ENCODE measurements at places on chromosomes 11 and 22. TPM values are rescaled to one million over a fixed set of nuclear protein-coding genes. Genes with fewer than 3 reads are reported as not detected.

- DNase-seq = peak; percentile 99
These were observed 55.3 kb upstream of the GCAT start for GRCh38 chr22:37752189-37753087.

- DNase-seq = peak; percentile 83
These were observed 4.2 kb upstream of the SERPINH1 start for GRCh38 chr11:75557666-75558494.

DNA sequence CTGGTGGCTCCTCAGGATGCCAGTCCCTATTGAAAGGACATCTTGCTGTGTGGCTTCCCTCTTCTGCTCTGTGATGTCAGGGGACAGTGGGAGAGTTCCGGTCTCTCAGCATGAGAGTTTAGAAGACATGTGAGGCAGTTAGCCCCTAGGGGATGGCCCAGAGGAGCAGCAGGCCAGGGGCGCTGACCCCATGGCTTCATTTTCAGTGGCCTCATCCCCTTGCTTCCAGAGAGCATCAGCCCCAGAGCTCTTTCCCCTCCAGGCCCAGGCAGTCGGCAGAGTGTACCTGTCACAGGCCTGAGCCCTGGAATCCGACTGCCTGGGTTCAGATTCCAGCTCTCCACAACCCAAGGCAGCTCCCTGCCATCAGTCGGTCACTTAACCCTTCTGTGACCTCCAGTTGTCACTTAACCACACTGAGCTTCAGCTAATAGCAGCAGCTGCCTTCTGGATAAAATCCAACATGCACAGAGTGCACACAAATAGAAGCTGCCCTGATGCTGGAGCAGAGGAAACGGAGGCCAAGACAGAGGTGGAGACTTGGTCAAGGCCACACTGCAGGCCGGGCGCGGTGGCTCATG is 14.1 kb upstream of the LRRC10B start:
- DNase-seq = peak; percentile 26

DNA sequence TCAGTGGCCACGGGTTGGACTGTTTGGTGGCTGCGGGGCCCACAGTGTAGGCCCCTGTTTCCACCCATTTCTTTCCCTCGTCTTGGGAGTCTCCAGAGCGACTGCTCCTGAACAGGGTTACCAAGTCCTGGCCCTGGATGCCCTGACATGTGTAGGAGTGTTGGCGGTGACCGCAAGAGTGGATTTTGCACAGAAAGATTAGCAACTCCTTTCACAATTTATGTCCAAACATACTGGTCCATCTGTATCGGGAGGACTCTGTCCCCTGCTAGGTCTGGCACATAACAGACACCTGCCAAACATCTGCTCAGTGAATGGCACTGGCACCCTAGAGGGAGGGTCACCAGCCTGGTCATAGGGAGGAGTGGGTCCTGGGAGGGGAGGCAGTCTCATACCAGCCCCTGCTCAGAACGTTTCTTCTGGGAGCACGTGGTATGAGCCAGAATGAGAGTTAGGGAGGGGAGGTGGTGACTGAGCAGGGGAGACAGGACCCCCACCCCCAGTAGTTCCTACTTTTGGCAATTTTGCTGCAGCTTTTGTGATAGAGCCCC is 3.4 kb upstream of the APOA1 start:
- no peak for DNase-seq

DNA sequence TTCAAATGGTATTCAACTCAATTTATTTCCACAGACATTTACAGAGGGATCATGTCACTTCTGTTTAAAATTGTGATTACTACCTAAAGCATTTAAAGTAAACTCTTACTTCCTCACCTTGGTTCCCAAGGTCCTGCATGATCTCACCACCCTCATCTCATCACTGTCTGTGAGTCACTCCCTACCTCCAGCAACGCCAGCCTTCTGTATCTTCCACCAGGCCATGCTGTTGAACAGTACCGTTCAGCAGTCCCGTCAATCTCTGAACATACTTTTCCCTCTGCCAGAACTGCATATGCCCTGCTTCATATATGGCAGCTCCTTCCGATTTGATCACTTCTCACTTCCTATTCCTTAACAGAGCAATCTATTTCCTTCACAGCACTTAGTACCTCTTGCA is 2.0 kb downstream of the FBXO3 start:
- DNase-seq = no peak

- no peak for DNase-seq
These were observed 269.9 kb downstream of the TBC1D22A start for GRCh38 chr22:47032091-47032943.

DNA sequence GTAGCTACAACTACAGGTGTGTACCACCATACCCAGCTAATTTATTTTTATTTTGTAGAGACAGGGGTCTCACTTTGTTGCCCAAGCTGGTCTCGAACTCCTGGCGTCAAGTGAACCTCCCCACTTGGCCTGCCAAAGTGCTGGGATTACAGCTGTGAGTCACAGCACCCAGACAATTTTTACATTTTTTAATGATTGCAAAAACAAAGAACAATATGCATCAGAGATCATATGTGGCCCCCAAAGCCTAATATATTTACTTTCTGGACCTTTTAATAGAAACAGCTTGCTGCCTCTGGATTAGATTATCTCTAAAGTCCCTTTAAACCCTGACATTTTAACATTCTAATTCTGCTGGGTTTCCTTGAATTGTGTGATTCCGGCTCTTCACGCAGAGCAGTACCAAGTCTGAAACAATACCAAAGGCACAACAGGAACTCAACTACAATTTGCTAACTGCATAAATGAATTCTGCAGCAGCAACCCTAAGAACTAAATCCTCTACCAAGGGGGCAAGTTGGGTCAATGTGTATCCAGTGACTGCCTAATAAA is 25.0 kb downstream of the RAB30 start:
- DNase-seq = no peak

GRCh38 chr11:67345247-67345919 is 8.0 kb downstream of the POLD4 start:
- DNase-seq = no peak

GRCh38 chr22:45672564-45673481 is 1.2 kb downstream of the ATXN10 start:
- no peak for DNase-seq

DNA sequence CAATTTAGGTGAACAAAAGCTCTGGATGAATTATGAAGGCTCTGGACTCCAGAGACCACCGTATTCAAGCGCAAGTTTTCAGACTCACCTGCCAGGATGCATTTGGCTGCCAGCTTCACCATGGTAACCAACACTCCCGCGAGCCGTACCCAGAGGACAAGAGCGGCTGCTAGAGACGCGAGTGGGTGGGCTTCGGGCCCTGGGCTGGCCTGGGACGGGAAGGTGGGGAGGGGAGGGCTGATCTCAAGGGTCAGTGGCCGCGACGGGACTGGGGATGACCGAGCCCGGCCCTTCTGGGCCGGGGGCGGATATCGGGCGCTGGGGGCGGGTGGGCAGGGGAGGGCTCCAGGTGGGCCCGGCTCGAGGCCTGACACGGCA is 344 bp downstream of the IFT27 start:
- no peak for DNase-seq

DNA sequence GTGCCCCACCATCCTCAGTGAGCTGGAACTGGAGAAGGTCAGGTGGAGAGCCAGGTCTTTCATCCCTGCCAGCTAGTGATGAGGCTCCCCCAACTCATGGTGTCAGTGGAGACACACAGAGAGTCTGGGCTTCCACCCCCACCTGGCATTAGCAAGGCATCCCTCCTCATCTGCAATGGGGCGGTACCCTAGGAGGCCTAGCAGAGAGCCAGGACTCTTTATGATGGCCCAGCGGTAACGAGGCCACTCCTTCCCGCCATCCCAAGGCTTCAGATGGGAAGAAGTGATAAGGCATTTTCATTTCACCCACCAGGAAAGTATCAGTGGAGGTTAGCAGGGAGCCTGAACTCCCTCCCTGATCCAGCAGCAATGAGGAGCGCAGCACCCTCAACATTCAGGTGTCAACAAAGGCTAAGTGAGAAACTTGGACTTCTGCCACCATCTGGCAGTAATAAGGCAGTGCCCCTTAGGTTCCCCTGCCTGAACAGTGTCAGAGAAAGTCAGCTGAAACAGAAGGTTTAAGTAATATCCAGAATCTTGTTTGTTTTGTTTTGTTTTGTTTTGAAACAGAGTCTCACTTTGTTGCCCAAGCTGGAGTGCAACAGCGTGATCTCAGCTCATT is 40.5 kb upstream of the FBLN1 start:
- no peak for DNase-seq

DNA sequence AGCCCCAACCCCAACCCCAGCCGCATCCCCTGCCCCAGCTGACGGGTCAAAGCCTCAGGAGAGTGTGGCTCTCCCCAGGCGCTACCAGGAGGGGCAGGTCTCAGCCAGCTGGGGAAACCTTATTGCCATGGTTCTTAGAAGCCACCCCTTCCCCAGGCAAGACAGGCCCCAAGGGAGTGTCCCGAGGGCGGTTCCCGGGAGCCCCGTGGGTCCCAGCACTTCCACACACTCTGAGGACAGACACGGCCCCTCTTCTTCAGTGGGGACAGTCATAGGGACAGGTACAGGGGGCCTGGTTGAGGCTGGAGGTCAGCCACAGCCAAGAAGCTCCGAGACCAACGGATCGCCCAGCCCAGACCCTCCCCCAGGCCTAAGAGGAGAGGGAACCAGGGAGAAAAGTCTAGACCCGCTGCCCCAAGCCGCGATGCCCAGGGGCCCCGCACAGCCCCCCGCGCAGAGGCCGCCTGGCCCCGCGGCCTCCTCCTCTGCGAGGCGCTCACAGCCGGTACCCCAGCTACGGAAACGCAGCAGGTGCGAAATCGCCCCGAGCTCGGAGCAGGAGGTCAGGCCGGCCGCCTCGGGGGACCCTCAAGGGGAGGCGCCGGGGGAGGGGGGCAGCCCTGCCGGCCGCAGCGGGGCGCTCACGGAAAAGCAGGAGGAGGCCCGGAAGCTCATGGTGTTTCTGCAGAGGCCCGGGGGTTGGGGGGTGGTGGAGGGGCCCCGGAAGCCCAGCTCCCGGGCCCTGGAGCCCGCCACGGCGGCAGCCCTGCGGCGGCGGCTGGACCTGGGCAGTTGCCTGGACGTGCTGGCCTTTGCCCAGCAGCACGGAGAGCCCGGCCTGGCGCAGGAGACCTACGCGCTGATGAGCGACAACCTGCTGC is 2.6 kb downstream of the KLHDC7B start:
- DNase-seq = no peak

DNA sequence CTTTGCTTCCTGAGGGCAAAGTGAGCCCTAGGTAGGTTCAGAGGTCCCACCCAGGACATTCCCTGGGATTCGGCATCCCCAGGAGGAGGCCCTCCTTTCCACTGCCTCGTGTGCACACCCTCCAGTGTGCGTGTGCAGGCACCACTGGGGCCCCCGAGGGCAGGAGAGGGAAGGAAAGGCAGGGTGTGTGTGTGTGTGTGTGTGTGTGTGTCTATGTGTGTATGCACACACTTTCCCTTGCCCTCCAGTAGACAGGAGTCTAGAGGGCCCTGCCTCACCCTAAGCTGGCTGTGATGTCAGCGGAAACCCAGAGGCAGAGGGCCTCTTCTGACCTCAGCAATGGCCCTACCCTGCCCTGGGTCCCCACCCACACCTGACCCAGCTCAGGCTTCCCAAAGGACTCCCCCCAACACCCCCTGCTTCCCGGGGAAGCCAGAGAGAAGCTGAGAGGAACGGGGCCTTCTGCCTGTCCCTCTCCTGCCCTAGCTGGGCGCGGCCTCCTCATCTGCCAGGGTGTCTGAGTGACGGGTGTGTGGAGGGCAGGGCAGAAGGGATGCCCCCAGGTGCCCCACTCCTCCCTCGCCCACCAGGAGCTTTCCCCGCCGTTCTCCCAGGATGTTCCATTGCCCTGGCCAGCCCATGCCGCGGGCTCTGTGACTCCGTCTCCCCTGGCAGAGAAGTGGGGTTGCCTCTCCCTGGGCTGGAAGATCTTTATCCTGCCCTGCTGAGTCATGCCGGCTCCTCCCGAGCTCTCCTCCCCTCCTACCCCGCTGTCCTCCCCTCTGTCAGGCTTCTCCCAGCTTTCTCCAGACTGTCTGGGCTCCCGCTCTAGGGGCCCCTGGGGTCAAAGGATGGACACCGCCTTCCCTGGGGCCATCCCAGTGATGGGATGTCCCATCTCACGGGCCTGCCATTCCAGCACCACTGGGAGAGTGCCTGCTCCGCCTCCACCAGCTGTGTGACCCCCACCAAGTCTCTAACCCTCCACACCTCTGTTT is 6.0 kb upstream of the CLCF1 start:
- no peak for DNase-seq

- DNase-seq = no peak
These were observed 524.5 kb downstream of the NTM start for GRCh38 chr11:131894615-131895544.

Gene LDHAL6A
- total RNA-seq = not detected

Gene UBQLNL
- total RNA-seq = 0.06 TPM

Gene SLC22A6
- not detected for total RNA-seq

Gene LYVE1
- not detected for total RNA-seq

Gene HBE1
- not detected for total RNA-seq

All from LHCN-M2 (cell line).